GM12878 (cell line): ENCODE measurements at places on chromosomes 5 and 9. TPM values are rescaled to one million over a fixed set of nuclear protein-coding genes. Genes with fewer than 3 reads are reported as not detected.

The KIF12 gene
- 0.27 TPM in 1 of 2 replicates, not detected in the other for total RNA-seq

The PRR7 gene
- 15.7 and 15.9 TPM in 2 replicates for total RNA-seq

The PIP5K1B gene
- 14.5 and 16.2 TPM in 2 replicates for total RNA-seq

- no peak for DNase-seq
These were observed 19.9 kb downstream of the MTX3 start for GRCh38 chr5:79971156-79971555.

GRCh38 chr5:1792842-1793266 is 6.8 kb downstream of the MRPL36 start:
- peak; percentile 99 for DNase-seq

DNA sequence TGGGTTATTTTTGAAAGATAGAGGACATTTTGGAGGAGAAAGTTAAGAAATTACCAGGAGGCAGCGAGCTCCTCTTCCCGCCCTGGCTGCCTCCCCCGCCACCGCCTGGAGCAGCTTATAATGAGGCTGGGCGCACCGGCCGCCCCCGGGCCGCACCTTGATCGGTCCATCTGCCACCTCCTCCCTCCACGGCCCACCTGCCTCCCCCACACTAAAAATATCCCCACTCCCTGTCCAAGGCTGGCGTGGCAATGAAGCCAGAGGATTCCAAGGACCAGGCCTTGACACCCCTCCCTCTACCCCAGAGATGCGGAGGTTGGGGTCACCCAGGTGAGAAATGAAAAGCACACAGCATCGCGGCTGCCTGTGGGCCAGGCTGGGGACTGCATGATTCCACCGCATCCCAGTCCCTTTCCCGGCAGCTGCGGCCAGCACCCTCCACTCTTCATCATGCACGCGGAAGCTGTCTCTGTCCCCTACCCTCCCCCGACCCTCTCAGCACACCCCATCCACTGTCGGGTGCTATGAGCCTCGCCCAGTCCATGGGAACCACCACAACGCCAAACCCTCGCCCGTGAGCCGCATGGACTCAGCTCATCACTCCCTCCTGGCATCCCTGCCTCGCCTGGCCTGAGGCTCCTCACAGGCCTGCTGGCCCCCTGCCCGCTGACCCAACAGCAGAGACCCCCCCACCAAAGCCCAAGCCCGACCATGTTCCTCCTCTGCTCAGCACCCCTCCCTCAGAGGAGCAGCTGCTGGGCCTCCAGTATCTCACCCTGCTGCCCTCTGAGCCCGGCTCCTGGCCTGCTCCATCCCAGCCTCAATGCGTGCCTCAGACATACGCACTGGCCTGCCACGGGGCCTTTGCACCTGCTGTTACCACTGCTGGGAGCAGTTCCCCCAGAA is 50.0 kb downstream of the SARDH start:
- DNase-seq, result no peak

GRCh38 chr9:98375138-98375726 is 119.8 kb upstream of the TBC1D2 start:
- DNase-seq, result no peak

DNA sequence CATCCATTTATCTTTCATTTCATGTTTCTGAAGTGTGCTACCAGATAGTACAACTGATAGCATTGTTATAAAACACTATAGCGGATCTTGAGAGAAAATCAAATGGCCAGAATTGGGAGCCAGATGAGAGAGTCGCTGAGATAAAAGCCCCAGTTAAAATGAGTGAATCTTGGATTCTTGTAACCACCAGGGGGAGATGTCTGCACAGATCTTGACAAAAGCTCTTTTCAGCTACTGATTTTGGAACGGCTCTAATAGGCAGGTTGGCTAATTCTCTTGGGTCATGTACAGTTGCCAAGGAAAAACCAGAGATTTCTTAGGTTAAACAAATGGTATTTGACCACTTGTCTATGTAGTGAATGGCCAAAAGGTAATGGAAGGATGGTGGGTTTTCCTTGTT is 21.7 kb downstream of the F2RL2 start:
- DNase-seq, result no peak

GRCh38 chr5:154467655-154468354 is 10.2 kb downstream of the HAND1 start:
- DNase-seq, result peak; percentile 42

DNA sequence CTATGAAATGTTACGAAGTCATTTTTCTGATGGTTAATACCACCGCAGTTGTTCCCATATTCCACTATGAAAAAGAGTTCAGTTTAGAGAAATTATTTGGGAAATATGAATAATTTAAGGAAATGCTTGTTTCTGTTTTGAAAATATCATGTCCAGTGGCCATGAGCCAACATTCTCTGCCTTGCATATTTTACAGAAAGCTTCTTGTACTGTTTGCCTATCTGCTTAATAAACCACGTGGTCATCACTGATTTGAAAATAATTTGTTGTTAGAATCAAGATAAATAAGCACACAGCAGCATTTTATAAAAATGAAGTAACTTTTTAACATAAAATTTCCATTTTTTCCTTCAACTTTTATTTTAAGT is 381.5 kb upstream of the CDH18 start:
- DNase-seq, result no peak

- DNase-seq, result no peak
These were observed 548.8 kb downstream of the EFNA5 start for GRCh38 chr5:107121793-107122519.

GRCh38 chr5:145362266-145362665 is 472.9 kb downstream of the PRELID2 start:
- no peak for DNase-seq

- no peak for DNase-seq
These were observed 15.3 kb downstream of the FAM169A start for GRCh38 chr5:74850789-74851425.

DNA sequence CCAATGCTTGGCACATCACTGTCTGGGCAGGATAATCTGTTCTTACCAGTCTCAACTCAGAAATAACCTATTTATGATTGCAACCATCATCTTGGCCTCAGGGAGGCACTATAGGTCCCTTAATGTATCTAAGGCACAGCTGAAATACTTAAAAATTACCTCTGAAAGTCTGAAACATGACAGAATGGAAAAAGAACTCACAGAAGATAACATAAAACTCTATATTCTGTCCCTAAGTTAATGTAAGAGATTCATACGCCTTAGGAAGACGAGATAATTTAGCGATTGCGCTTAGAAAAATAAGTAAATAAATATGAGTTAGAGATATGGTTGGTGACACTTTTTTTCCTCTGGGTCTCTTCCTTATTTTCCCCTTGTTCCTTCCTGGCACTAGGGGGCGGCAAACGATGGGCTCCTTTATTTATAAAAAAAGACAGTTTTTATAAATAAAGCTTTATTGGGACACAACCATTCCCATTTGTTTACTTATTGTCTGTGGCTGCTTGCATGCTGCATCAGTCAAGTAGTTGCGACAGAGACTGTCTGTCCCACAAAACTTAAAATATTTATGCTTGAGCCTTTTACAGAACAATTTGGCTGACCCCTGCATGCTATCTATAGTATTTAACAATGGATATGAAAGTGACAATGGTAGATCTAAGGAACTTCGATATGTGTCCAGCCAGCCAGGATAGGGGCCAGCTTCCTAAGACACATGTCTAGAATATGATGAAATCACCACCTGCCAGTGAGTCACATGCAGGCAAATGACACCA is 79.6 kb downstream of the PDE4D start:
- no peak for DNase-seq
